ENCODE measurements at places on chromosomes 11 and 22.

- no peak for DNase-seq
Observed at GRCh38 chr11:14073849-14074476, 111.4 kb downstream of the SPON1 start.

DNA sequence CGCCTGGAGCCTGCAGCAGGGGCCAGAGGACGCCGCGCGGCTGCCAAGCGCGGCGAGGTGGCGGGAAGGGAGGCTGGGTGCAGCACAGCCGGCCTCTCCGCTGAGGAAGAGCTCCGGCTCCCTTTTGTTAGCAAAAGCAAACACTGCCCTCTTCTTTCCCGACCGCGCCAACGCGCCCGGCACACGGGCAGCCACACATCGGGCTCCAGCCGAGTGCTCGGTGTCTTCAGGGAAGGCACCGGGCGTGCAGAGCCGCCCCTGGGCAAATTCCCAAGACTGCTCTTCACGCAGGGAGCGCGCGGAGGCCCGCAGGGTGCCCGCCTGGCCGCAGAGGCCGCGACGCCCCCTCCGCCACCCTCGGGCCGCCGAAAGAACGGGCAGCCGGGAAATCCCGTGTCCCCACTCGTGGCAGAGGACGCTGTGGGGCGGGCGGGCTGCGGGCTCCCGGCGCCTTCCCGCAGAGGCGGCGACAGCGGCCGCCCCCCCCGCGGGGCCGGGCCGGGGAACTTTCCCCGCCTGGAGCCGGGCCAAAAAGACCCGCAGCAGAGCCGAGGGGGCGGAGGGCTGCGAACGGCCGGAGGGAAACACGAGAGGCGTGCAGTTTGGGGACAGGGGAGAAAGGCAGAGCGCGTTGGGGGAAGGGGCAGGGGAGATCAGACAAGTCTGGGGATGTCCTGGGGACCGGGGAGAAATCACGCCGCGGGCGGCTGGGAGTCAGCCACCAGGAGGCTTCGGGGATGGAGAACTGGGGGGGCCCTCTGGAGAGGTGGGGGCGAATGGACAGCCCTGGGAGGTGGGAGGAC, 931 bp downstream of the CADM1 start:
- peak; percentile 13 for DNase-seq

- DNase-seq, result peak; percentile 30
Observed at GRCh38 chr11:10743354-10744000, 7.6 kb upstream of the CTR9 start.

- no peak for DNase-seq
Observed at GRCh38 chr22:19753090-19753842, 7.3 kb upstream of the TBX1 start.
